ENCODE measurements at places on chromosomes 2 and 18.

DNA sequence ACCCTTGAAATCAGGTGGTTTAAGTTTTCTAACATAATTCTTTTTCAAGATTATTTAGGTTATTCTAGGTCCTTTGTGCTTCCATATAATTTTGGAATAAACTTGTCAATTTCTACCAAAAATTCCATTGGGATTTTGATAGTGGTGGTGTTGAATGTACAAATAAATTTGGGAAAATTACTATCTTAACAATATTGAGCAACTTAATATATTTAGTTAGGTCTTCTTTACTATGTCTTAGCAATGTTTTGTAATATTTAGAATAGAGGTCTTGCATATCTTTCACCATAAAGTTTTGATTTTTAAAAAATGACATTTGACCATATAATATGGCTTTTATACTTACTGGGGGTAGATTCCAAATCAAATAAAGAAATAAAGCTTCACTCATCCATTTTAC lies 34.0 kb upstream of the CTIF start:
- no peak for DNase-seq

DNA sequence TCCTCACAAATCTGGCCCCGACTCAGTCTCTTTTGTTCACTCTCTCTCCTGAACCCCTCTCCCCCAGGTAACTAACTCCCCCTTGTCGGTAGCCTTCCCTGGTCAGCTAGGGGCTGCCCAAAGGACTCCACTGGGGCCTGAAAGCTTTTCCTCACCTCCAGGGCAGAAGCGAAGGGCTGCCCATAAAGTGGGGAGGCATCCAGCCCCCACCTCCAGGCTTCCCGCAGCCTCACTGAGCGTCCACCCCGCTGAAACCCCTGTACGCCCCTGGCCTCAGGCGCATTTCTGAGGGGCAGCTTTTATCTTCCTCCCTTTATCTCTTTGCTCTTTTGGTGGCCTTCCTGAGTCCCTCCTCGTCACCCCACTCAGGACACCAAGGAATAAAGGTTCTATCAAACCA lies 249.3 kb downstream of the CYP26B1 start:
- DNase-seq, result no peak

DNA sequence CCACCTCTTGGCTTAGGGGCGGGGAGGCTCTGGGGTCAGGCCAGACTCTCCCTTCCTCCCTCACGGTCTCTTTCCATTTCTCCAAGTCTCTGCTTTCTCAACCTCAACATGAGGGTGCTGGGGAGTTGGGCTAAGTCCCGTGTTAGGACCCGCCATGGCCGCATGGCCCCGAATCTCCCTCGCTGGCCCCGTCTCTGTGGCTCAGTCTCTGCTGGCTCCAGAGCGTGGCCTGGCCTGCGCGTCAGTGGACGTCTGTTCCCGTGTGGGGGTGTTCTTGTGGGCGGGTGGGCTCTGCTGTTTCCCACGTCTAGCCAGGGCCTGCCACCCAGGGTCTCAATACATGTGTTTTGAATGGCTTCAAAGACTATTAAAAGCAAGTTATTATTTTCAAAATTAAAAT lies 12.4 kb downstream of the ALLC start:
- no peak for DNase-seq

DNA sequence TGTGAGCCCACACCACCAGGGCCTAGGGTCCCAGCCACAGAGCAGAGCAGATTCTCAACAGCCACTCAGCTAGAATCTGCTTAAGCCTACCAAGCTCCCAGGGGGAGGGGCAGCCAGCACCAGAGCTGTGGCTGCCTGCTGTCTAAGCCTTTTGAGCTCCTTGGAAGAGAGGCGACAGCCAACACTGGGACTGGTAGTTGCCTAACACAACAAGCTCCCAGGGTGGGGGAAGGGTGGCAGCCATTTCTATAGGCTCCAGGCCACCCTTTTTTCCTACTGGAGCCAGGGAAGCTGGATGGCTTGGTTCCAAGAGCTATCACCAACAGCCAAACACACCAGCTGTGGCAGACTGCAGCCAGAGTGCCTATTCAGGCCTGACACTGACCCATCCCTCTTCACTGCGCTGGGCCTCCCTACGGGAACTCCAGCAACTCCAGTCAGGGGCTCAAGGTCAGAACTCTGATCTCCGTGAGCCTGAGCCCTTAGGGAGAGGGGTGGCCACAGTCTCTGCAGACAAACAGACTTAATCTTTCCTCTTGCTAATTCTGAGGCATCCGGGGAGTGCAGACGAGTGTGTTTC lies 1824.3 kb upstream of the CELF4 start:
- no peak for DNase-seq

DNA sequence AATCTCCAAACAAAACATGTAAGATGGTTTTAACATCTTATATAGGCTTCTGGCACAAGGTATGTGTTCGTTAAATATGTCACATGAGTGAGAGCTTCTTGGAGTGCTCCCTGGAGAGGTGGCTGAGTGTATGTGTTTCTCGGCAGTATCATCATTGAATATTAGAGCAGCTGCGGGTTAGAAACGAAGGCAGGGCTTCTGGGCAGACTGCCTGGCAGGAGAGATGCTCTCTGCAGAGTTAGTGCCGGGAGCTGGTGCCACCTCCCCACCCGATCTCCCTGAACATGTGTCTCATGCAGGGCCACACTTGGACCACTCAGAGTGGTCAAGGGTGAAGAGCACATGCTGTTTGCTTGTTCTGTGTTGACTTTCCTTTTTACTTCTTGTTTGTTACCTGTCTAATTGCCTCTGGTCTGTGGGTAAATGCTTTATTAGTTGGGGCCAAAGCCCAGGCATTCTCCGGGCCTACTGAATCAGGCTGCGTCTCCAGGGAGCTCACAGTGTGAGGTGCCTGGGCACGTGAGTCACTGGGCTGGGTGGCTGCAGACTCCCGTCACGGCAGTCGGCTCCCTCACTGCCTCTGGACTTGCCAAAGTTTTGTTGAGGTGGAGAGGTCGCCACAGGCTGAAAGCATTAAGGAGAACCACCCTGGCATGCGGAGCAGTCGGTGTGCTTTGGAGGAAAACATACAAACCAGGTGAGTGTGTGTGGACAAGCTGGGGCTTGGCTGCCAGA lies 246.6 kb downstream of the FHOD3 start:
- no peak for DNase-seq

DNA sequence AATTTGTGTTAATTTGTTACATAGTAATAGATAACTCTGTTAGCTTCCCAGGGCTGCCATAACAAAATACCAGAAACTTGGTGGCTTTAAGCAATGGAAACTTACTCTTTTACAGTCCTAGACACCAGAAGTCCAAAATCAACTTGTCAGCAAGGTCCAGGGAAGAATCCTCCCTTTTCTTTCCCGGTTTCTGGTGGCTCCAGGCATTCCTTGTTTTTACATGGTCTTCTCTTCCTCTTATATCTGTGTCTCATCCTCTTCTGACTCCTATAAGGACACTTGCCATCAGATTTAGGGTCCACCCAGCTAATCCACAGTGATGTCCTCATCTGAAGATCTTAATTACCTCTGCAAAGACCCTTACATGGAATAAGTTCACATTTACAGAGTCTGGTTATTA lies 95.6 kb downstream of the DDX1 start:
- no peak for DNase-seq

- no peak for DNase-seq
Measured at GRCh38 chr18:56702946-56703345, 51.8 kb downstream of the WDR7 start.
